CD8-positive, alpha-beta memory T cell (primary cell): ENCODE measurements at places on chromosomes 1 and 21.

GRCh38 chr1:25009671-25010262 is 79.7 kb upstream of the RUNX3 start:
- DNase-seq = no peak

GRCh38 chr1:13820055-13820454 is 120.1 kb downstream of the PRDM2 start:
- DNase-seq = no peak

DNA sequence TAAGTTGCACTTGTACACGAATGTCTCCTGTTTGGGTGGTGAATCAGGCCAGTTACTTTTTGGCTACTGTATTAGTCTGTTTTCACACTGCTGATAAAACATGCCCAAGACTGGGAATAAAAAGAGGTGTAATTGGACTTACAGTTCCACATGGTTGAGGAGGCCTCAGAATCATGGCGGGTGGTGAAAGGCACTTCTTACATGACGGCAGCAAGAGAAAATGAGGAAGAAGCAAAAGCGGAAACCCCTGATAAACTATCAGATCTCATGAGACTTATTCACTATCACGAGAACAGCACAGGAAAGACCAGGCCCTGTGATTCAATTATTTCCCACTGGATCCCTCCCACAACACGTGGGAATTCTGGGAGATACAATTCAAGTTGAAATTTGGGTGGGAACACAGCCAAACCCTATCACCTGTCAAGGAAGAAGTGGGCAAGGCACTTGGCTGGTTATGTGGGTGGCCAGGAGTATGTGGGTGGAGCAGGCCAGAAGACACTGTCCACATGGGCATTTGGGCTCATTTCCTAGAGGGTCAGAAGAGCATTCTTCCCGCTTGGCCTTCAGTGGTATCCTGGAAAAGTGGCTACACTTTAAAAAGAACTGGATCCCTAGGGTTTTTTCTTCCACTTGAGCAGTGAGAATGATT is 228.8 kb downstream of the HHAT start:
- DNase-seq = no peak

- DNase-seq = no peak
Measured at GRCh38 chr1:30316056-30316455, 407.3 kb downstream of the MATN1 start.

- DNase-seq = no peak
Measured at GRCh38 chr1:231383159-231383860, 38.8 kb downstream of the EGLN1 start.

DNA sequence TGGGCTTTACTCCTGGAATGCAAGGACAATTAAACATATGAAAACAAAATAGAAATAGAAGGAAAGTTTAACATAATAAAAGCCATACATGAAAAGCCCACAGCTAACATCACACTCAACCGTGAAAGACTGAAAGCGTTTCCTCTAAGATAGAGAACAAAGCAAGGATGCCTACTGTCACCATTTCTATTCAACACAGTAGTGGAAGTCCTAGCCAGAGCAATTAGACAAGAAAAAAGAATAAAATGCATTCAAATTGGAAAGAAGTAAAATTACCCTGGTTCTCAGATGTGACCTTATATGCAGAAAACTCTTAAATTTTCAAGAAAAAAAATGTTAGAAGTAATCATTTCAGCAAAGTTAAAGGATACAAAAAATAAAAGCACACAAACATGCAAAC is 34.0 kb downstream of the ZNF644 start:
- DNase-seq = no peak

DNA sequence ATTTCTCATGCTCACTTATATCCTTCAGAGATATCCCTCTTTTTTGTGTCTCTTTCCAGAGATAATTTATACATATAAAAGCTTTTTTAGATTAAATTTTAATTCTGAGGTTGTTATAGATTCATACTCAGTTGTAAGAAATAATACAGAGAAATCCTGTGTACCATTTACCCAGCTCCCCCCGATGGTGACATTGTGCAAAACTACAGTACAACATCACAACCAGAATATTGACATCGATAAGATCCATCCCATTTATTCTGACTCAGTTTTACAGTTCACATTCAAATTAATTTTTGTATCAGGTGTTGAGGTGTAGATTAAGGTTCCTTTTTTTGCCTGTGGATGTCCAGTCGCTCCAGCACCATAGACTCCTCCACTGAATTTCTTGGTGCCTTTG is 14.3 kb downstream of the DMRTB1 start:
- no peak for DNase-seq

- no peak for DNase-seq
Measured at GRCh38 chr1:232238009-232238408, 391.9 kb downstream of the SIPA1L2 start.

DNA sequence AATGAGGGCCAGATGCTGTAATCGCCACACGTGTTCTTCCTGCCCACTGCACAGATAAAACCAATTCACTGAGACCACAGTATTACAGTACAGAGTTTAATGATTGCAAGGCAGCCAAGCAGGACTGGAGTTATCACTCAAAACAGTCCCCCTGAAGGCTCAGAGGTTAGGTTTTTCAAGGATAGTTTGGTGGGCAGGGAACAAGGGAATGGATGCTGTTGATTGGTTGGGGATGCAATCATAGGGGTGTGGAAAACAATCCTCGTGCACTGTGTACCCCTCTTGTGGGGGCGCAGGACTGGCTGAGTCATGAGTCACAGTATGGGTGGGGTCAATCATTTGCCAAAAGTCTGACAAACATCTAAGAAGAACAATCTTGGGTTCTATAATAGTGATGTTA is 12.4 kb upstream of the USP1 start:
- no peak for DNase-seq

GRCh38 chr1:64039390-64039926 is 164.0 kb upstream of the UBE2U start:
- DNase-seq = no peak

GRCh38 chr1:83704350-83704749 is 294.6 kb downstream of the TTLL7 start:
- DNase-seq = no peak

GRCh38 chr1:27569088-27569460 is 34.9 kb downstream of the AHDC1 start:
- DNase-seq = peak; percentile 26

GRCh38 chr21:27221077-27221476 is 254.2 kb upstream of the ADAMTS5 start:
- DNase-seq = no peak

DNA sequence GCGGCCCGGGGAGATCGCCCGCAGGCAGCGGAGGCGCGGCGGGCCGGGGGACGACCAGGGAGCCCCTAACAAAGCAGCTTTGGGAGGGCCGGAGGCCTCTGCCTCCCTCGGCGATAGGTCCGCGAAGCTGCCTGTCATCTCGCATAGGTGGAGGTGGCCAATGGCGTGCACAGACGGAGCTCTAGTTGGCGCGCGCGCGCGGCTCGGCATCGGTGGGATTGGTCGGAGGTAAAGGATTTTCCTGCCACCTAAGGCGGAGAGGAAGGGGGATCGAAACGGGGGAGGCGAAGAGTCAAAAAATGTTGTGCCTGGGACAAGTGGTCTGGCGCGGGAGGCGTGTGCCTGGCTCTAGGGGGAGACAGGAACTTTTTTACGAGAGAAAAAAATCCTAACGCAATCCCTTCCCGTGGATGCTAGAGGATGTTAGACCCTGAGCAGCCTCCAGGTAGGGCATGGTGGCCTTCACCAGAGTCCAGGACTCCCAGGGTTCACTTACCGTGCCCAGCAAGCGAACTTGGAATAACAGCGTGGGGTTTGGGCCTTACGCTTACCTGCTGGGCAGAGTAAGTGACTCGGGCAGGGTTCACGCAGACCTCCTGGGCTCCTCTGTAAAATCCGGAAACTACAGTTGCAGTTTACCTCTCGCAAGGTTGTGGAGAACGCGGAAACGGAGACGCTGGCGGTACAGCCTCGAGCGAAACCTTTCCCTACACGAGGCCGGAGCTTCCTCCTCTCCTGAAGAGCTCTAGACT is 99.9 kb upstream of the SOD1 start:
- DNase-seq = peak; percentile 66

DNA sequence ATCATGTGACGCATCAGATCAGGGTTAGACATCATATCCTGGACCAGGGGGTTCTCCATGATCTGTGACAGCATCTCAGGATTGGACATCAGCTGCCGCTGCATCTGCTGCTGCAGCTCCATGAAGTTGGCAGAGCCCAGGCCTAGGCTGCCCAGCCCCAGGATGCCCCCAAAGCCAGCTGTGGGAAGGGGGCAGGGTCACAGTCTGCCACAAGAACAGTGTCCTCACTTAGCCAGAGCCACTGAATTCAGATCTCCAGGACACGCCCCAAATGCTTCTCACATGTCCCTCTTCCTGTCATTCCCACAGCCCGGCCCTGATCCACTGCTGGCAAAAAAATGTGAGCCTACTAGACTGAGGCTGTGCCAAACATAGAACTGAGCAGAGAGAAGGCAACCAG is 3.2 kb downstream of the UBQLN4 start:
- no peak for DNase-seq

GRCh38 chr21:43864962-43865539 is at the start of gene AGPAT3:
Gene AGPAT3, plus strand, starts transcription at chr21:43865223. Its CDS starts 94,459 bp downstream, at chr21:43959682.
- peak; percentile 31 for DNase-seq

GRCh38 chr21:42161401-42161955 is 57.5 kb upstream of the ABCG1 start:
- no peak for DNase-seq

DNA sequence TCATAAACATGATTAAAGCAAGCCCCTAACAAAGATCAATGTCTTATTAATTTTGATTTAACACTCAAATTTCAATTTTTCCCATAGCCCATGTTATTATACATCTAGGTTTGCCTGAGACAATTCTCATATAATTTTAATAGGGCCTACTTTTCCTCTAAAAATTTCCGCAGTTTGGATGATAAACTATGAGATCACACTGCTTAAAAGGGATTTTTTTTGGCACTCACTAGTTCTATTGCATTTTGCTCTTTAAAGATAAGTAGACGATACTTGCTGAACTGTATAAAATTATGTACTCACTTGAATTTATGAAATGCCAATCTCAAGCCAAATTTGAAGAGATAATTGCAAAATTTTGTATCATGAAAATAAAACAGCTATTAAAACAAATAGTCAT is 480.4 kb upstream of the ZRANB2 start:
- DNase-seq = no peak

- no peak for DNase-seq
Measured at GRCh38 chr1:240312872-240313271, 221.2 kb downstream of the FMN2 start.

GRCh38 chr1:160124705-160125478 is 9.3 kb downstream of the ATP1A2 start:
- DNase-seq = no peak

DNA sequence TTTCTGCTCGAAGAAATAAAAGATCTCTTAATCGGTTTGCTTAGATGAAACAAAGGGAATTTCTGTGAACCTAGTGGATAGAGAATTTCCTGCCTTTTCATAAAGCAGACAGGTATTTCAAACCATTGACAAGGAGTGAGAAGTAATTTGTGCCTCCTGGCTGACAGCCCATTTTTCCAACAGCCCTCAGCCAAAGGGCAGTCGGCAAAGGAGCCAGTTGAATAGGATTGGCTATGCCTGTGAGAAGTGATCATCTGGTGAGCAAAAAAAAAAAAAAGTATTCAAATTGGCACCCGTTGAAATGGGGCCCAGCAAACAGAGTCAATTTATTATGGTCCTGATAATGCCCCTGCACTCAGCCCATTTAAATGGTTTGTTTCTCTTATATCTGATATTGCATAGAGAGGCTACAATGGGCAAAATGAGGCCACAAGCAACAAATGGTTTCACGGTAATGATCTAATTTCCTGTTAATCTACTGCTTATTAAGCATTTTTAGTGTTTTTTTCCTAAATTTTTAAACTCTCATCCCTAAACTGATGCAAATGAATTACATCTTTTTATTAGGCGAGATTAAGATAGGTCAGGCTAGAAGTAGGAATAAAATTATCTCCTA is 477.5 kb downstream of the NUF2 start:
- DNase-seq = no peak

- no peak for DNase-seq
Measured at GRCh38 chr21:34065027-34065426, 8.4 kb upstream of the MRPS6 start.

GRCh38 chr1:98674075-98674781 is 12.7 kb downstream of the SNX7 start:
- no peak for DNase-seq

DNA sequence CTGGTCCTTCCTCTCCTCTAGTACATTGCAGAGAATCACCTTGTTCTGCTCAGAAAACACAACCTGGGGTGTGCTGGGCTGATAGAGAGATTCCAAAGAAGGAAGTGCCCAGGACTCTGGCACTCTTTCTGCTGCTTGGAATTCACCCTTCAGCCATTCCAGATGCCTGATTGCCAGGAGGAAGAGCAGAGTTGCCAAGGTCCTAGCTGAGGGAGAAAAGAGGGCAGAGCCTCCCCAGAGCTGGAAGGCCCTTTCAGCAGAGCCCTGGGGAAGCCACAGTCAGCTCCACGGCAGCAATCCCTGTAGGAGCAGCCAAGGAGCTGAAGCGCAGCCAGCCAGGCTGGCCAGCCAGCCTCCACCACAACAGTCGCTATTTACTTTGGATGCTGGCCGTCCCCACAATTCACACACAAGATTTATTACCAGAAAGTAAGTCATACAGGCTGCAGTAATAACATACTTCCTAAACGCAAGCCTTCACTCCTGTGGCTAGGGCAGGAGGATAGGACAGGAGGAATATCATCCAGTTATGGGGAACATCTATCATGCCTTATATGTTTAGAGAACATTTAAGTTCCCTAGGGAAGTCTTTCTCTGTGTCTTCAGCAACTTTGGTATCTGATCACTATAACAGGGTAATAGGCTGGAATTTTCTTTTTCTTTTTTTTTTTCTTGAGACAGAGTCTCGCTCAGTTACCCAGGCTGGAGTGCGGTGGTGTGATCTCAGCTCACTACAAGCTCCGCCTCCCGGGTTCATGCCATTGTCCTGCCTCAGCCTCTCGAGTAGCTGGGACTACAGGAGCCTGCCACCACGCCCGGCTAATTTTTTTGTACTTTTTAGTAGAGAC is 36.6 kb upstream of the SLC44A3 start:
- DNase-seq = no peak

GRCh38 chr1:211581526-211581925 is 2.6 kb upstream of the SLC30A1 start:
- no peak for DNase-seq

GRCh38 chr1:168065506-168065905 is 71.2 kb downstream of the GPR161 start:
- DNase-seq = no peak

DNA sequence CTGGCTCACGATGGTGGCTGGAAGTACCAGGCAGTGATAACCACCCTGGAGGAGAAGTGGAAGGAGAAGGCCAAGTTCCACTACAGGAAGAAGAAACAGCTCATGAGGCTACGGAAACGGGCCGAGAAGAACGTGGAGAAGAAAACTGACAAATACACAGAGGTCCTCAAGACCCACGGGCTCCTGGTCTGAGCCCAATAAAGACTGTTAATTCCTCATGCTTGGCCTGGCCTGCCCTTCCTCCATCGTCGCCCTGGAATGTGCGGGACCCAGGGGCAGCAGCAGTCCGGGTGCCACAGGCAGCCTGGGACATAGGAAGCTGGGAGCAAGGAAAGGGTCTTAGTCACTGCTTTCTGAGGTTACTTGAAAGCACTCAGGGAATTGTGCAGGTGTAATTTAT is 10.8 kb downstream of the IL24 start:
- DNase-seq = no peak
